ENCODE measurements at places on chromosomes 7 and 10.
A peak's percentile ranks its signal among the peaks of the same experiment; 100 is the strongest.

GRCh38 chr7:24715171-24715570 is 42.1 kb downstream of the GSDME start:
- no peak for DNase-seq

DNA sequence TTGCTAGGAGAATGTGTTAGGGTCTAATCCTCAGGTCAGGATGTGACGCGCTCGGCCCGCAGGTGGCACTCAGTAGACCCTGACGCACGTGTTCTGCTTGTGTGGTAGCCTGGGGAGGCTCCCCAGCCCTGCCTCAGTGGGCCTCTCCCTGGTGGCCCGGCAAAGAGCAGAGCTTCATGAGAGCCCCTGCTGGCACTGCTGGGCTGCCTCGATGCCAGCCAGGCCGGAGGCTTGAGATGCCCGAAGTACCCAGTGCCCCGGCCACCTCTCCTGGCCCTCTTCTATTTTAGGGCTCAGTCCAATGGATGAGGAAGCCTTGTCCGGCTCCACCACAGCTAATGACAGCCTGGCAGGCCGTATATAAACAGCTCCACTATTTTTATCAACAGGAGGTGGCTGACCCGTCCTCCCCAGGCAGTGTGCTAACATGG is 42.0 kb downstream of the PRF1 start:
- DNase-seq = no peak

DNA sequence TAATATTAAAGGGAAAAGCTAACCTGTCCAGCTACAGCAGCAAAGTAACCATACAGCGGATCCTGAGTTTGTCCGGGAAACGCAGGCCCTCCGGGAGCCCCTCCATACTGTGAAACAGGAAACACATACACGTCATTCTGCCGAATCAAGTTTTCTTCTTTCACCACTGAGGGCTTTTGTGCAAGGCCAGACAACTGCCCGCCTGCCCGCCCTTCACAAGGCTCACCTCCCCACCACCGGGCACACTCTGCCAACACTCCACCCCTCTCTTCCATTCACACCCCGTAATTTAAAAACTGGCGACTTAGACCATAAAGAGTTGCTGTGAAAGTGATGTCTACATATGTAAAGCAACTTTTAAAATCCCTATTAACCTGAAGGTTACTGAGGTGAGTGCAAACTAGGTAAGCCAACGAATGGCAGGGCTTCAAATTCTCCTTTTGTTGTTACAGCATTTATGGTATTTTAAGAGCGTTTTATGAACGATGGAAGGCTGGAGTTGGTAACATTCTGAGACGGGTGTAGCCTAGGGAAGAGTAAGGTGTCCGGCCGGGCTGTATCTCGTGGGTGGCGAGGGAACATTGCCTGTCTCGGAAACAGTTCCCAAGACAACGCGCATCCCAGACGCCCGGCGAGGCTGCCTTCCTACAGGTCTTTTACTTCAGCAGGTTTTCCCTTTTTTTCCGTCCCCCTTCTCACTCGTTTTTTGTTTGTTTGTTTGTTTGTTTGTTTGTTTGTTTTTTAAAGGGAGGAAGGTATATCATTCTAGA is 817 bp downstream of the SRI start:
- peak; percentile 29 for DNase-seq

DNA sequence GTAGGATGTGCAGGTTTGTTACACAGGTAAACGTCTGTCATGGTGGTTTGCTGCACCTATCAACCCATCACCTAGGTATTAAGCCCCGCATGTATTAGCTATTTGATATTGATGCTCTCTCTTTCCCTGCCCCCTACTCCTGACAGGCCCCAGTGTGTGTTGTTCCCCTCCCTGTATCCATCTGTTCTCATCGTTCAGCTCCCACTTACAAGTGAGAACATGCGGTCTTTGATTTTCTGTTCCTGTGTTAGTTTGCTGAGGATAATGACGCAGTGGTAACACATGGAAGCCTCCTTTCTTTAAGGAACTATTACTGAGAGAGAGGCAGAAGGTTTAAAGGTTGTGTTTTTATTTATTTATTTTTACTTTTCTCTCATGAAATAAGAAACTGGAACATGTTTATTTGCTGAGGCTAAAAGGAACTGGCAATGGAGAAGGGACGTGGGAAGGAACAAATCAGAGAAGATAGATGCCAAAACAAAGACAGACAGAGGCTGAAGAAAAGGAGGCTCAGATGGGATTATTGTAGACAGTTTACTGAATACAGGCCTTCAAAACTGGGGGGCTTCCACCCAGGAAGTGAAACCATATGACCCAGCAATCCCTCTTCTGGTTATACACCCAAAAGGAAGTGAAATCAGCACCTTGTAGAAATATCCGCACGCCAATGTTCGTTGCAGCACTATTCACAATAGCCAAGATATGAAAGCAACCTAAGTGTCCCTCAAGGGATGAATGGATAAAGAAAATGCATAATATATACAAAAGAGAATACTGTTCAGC is 556.3 kb downstream of the GRM8 start:
- no peak for DNase-seq

GRCh38 chr10:105989995-105990394 is 1174.5 kb downstream of the SORCS1 start:
- DNase-seq = no peak

DNA sequence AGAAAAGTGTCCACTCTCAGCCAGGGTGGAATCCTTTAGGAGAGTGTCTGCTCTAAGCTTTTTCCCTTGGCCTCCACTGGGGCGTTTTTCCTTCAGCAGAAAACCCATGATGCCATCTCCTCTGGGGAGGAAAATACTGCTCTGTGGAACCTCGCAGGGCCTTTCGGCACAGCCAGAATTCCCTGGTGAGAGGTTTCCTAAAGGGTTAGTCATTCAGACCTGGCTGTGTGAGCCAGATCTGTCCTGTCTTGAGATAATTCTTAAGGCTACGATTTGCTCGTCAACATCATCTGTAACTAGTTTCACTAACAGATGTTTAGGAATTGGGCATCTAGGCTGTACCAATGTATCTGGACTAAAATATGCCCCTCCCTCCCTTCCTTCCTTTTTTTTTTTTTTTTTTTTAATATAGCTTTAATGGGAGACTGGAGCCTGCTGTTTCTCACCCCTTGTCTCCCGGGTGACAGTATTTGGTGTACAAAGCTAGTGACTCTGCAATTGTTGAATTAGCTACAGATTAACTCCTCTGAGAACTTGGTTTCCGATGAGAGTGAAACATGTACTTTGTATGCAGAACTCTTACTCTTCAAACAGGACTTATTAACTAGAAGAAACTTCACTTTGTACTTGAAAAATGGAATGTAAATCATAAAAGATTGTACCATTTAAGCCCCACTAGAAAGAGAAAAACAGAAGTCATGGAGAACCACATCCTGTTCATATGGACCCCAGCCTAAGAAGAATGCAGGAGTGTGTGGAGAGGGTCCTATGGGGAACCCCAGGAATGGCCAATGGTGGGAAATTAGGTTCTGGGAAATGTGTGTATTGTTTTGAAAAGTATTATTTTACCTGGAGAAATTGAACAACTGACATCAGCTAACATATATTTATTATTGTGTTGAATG is 230.9 kb downstream of the CAMK1D start:
- DNase-seq = no peak

DNA sequence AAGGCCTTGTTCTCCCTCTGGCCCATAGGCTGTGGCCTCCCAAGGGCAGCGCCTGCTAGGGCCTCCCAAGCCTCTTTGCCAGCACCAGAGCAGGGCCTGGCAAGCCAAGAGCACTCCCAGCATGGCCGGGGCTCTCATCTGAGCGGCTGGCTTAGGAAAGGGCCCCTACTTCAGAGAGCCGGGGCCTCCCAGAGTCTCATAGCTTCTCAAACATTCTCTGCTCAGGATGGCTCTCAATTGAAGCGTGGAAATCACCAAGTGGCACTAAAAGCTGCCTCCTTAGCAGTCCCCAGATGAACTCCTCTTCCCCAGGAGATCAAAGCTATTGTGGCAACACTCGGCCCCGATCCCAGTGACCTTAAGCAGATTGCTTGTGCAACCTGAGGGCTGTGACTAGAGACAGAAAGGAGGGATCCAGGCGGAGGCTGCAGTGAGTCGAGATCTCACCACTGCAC is 69.4 kb downstream of the FAM53B start:
- no peak for DNase-seq

DNA sequence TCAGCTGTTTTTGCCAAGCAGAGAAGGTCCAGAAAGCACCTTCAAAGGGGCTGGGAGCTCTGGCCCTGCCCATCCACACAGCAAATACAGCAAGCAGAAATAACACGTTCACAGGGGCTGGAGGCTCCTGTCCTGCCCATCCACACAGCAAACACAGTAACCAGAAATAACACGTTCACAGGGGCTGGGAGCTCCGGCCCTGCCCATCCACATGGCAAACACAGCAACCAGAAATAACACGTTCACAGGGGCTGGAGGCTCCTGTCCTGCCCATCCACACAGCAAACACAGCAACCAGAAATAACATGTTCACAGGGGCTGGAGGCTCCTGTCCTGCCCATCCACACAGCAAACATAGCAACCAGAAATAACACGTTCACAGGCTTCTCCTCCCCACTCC is 558.1 kb downstream of the PTPRN2 start:
- no peak for DNase-seq

GRCh38 chr10:132704008-132704814 is 81.7 kb downstream of the NKX6-2 start:
- no peak for DNase-seq

- DNase-seq = peak; percentile 40
These were observed 644 bp downstream of the SORBS1 start for GRCh38 chr10:95560278-95561176.

DNA sequence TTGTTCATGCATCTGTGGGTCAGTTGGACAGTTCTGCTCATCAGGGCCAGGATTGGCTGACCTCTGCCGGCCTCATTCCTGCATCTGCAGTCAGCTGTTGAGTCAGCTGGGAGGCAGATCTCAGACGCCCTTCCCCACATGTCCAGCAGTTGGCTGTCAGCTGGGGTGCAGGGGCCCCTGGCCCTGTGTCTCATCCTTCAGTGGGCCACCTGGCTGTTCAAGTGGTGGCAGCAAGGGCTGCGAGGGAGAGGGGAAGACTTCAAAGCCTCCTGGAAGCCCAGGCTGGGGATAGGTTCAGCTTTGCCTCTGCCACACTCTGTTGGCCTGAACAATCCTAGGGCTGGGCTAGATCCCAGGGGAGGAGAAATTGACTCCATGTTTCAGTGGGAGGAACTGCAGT is 33.2 kb downstream of the TACR2 start:
- no peak for DNase-seq

- no peak for DNase-seq
These were observed 994.1 kb downstream of the KCNMA1 start for GRCh38 chr10:76643511-76643911.

GRCh38 chr10:26997610-26998009 is 102.7 kb downstream of the ANKRD26 start:
- no peak for DNase-seq

DNA sequence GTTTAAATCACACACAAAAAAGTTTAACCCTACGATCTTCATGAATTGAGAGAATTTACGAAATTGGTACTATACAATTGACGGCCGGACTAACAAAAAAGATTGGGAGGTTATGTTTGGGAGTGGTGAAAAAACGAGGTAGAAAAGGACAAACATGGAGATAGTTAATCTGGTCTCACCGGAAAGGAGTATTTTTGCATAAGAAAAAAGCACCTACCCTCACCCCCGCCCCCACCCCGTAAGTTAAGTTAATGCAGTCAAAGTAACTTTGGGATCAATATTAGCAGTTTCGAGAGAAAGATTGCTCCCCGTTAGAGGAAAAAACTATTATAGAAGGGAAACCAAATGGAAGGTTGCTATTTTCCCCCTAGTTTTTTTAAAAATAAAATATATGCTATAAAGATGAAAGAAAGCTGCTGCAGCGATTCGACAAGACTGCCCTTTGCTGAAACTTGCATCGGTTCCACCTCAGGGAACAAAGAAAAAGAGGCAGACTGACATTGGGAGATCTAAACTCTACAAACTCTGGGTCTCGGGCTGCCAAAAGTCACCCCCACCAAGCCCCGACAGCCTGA is 3.5 kb downstream of the SP8 start:
- no peak for DNase-seq

- DNase-seq = no peak
These were observed 61.6 kb downstream of the MICALL2 start for GRCh38 chr7:1397491-1398327.

DNA sequence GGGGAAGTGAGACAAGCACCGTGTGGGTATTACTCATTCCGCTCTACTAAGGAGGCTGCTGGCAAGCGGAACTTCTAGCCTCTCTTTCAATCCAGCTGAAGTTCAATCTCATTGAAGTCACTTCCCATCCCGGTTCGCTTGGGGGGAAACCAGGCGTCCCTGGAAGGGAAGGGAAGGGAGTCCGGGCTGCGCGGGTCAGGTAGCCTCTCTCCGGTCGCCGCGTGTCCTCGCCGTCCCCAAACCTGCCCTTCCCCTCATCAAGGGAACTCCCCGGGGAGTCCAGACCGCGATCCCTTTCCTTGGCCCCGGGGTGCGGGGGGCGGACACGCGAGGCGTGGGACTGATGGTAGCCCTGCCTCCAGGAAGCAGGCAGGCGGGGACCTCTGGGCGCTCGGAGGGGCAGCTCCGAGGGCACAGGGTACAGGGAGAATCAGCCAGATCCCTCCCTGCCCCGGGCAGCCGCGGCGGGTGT is 598 bp upstream of the ZEB1 start:
- peak; percentile 69 for DNase-seq

DNA sequence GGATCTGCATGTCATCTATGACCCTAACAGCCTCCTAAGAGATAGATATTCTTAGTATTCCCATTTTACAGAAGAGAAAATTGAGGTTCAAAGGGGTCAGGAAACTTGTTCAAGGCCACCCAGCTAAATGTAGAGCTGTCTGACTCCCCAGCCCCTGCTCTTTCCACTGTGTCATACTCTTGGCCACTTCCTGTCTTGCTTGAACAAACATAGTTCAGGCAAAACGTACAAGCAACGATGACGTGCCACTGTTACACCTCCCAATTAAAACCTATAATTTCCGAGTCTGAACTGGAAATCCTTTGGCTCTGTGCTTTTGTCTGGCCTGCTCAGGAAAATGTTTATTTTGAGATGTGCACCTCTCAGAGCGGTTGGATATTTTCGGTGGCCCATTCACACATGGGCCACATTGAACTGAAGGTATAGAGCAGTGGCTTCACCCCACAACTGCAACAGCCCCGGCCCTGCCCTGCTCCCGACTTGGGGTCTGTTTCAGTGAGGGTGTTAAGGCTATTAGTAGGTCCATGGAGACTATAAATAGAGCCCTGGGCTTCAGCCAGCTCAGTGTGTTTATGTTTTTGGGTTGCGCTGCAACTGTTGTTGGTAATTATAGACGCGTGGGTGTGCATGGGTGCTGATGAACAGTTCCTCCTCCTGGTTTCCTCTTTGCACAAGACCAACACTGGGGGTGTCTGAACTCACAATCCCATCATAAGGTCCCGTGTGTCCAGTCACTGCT is 172.3 kb upstream of the ADO start:
- peak; percentile 41 for DNase-seq

DNA sequence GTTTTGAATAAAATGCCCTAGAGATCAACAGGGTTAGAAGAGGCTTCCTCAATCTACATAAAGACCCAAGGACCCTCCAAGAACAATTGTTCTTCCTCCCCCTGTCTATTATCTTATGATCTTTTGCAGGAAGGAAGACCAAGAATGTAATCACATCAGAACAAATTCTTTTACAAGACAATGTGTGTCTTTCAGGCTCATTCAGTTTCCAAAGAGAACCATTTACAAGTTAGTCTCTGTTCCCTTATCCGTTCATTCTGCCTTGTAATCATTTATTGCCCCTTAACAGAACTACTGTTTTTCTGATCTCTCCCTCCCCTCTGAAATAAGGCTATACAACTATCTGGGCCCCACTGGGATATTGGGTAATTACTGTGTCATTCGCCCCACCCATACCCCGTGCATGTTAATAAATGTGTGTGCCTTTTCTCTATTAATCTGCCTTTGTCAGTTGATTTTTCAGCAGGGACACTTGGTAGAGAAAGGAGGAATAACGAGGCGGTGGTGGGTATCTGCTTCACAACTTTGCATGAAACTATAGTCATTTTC is 5.7 kb upstream of the MKRN1 start:
- DNase-seq = no peak

Measured in activated CD4-positive, alpha-beta T cell treated with anti-CD3 and anti-CD28 coated beads, Interleukin-2, amount 50 U/mL, for 48 hours (primary cell).